ENCODE measurements at places on chromosomes 3 and 15.

- peak; percentile 70 for DNase-seq
Observed at GRCh38 chr3:134357261-134357913, 16.9 kb downstream of the AMOTL2 start.

- no peak for DNase-seq
Observed at GRCh38 chr15:93603550-93603949, 514.5 kb upstream of the RGMA start.

- DNase-seq: no peak
Observed at GRCh38 chr3:48962340-48962739, 27.7 kb upstream of the P4HTM start.

- DNase-seq: peak; percentile 91
Observed at GRCh38 chr15:77840991-77841775, 208.5 kb upstream of the LINGO1 start.

DNA sequence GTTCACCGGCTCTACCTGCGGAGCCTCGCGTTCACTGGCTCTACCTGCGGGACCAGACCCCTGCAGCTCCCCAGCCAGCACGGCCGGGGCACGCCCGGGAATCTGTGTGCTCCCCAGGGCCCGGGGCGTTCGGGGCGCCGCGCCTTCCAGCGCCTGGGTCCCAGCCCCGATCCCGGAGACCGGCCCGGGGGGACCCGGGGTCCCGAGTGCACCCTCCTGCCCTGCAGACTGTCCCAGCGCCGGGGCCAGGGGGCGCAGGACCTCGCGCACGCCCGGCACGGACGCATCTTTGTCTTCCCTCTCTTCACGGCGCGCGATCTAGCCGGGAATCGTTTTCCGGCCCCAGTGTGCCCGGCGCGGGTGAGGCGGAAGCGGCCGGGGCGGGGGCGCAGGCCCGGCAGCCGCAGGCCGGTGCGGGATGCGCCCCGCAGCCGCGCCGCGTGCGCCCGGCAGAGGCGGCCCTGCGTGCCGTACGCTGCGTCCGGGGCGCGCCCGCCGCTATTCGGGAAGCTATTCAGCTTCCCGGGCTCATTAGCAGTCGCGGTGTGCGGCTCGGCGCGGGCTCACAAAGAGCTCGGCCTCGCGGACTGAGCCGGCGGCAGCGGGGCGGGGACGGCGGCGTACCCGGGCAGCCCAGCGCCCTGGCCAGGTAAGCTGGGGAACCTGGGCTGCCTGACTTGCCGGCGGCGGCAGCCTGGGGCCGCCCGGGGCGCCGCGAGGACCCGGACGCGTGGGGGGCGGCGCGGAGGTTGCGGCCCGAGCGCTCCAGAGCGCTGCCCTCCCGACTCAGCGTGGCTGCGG is at the start of gene APBA2:
TSS of gene APBA2 (plus strand) at position 345 of the 801 bp plus-strand sequence. CDS start 167,911 bp downstream, outside the sequence.
- DNase-seq: peak; percentile 22

GRCh38 chr3:50303013-50303815 is at the start of gene HYAL1:
Gene HYAL1, minus strand, starts transcription at chr3:50303574. Its CDS starts 618 bp downstream, at chr3:50302956.
- DNase-seq: peak; percentile 23

GRCh38 chr15:44193651-44194322 is 1.3 kb downstream of the FRMD5 start:
- peak; percentile 58 for DNase-seq

- DNase-seq: no peak
Observed at GRCh38 chr3:23086831-23087230, 116.3 kb upstream of the UBE2E2 start.

DNA sequence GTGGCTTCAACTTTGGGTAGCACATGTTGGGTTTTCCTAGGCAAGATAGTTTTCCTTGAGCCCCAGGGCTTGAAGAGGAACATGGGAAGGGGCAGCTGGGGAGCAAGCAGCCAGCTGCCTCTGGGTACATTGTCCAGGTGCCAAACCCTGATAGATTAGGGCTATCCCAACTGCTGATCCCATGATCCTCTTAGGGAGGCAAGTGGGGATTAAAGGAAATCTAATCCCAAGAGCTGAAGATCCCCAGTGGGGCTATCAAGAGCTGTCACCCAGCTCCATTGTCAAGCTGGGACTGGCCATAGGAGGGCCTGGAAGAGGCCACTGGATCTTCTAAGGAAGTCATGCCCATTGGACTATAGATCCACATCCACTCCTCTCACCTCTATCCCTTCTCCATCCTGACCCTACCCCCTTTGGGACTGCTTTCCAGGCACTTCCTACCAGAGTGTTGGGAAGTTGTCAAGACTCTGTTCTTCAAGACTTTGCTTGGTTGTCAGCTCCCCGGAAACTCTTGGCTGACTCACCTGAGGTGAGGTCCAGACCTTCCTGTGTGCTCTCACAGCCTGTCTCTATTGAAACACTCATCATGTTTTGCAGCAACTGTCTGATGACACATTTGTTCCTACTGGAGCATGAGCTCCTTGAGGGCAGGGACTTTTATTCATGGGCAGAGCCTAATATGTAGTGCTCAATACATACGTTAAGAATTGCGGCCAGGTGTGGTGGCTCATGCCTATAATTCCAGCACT is 5.9 kb downstream of the CAMK2N2 start:
- no peak for DNase-seq

- no peak for DNase-seq
Observed at GRCh38 chr3:160226026-160226907, 1.0 kb downstream of the C3orf80 start.

- no peak for DNase-seq
Observed at GRCh38 chr15:78616506-78616905, 4.3 kb downstream of the CHRNA3 start.

GRCh38 chr15:90414408-90415028 is 26.5 kb downstream of the IQGAP1 start:
- peak; percentile 79 for DNase-seq

DNA sequence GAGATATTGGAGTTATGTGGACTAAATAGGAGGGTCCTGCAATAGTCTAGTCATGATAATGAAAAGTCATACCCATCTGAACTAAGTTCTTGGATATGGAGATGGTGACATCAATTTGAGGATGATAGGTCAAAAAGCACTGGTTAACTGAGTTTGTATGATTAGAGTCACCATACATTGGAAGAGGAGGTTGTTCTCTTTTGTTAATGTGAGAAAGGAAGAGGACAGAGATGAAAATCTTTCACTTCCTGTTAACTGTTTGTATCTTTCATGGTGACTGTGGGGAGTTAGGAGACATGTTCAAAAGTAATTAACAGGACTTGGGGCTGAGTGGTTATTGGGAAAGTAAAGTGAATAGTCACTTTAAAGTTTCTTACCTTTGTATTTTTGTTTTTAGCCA is 11.1 kb downstream of the TMEM62 start:
- no peak for DNase-seq

GRCh38 chr3:41169023-41169422 is 30.3 kb upstream of the CTNNB1 start:
- peak; percentile 53 for DNase-seq

GRCh38 chr3:186003610-186004009 is 65.8 kb upstream of the TRA2B start:
- no peak for DNase-seq

DNA sequence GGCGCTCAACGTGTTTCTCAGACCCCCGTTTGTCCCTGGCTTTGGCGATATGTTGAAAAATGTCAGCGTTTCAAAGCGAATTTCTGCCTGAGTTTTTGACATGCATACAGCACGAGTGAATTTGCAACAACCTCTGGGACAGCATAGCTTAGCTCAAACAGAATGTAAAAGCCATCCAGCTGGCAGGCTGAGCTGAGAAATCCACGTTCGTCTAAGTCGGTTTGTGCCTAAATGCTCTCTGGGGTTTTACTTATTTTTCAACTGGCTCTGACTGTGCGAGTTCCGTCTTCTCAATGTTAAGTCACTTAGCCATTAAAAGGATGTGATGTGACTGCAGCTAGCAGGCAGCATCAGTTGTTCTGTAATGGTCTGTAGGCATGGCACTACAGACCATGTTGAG is 243.5 kb upstream of the SLCO3A1 start:
- no peak for DNase-seq

DNA sequence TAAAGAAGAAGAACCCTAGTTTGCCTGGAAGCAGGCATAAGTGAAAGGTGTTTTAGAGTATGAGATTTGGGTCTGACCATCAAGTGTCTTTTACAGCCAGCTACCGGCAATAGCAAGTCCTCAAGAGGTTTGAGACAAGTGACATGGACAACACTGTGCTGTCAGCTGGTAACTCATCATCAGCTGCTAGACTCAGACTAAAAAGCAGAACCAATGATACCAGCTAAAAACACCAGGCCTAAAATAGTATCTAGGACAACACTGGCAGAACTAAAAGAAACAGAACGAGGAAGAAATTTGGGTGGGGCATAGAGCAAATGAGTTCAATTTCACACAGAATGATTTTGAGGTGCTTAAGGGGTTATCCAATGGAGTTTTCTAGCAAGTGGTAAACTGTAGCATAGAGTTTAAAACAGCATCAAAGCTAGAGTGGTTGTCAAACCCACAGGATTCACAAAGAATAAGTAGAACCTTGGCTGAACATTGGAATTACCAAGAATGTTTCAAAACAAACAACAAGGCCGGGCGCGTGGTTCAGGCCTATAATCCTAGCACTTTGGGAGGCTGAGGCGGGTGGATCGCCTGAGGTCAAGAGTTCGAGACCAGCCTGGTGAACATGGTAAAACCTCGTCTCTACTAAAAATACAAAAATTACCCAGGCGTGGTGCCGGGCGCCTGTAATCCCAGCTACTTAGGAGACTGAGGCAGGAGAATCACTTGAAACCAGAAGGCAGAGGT is 3.9 kb downstream of the CIAO2A start:
- no peak for DNase-seq

DNA sequence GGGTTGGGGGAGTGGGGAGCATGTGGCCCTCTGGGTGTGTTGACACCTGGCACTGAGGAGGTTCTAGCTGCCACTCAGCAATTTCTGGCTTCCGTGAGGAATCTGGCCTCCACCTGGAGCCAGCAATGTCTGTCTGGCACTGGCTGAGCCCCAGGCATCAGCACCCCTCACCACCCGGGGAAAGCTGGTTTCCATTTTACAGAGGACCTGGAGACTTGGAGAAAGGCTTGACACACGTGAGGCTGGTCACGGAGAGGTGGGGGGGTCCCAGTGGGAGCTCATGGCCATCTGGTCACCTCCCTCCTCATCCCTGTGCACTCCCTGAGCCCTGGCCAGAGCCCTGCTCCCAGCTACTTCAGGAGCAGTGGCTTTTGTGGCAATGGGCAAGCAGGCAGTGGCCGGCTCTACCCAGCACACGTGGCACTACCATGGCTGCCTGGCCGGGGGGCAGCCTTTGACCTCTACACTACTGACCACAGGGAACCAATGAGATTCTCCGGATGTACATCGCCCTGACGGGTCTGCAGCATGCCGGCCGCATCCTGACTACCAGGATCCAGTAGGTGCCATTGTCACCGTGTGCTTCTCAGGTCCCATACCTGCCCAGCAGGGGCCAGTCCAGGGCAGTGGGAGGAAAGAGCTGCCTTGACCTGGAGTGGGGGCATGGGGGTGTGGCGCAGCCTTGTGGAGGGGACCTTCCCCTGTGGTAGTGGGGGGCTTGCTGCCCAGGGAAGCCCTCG is 28.5 kb downstream of the ACAD9 start:
- DNase-seq: no peak

- DNase-seq: peak; percentile 77
Observed at GRCh38 chr3:197364410-197365071, 66.1 kb upstream of the DLG1 start.

GRCh38 chr15:90219421-90220141 is 14.2 kb downstream of the CIB1 start:
- no peak for DNase-seq

- no peak for DNase-seq
Observed at GRCh38 chr3:75325716-75326115, 338.4 kb upstream of the FRG2C start.

DNA sequence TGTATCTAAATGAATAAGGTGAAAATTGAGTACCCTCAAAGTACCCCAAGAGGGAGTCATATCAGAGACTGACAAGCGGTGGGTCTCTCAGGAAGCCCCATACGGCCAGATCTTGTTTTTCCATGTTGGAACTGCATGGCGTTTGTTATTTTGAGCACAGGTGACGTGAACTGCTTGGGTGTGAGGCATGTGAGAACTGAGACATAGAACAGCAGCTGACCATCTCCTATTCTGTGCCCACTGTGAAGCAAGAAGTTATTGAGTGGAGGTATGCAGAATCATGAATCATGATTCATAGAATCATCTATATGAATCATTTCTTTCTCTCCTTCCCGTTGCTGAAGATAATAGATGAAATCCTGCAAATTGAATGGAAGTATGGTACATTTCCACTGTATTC is 4.6 kb downstream of the VPS8 start:
- peak; percentile 34 for DNase-seq

DNA sequence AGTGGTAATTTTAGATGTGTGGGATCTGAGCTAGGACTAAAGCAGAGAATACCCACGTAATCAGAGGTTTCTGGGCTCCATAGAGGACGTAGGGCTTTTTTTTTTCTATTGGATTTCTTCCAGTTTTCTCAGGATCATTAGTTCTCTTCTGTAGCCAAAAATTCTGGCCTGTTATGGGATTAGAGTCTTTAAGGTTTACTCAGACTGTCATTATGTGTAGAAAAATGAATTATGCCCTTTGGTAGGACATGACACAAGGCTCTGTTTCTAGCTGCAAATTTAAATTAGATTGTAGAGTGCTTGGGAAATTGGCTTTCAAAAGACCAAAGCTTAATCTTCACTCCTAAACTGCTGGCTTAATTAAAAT is 1.9 kb downstream of the SETD5 start:
- no peak for DNase-seq

DNA sequence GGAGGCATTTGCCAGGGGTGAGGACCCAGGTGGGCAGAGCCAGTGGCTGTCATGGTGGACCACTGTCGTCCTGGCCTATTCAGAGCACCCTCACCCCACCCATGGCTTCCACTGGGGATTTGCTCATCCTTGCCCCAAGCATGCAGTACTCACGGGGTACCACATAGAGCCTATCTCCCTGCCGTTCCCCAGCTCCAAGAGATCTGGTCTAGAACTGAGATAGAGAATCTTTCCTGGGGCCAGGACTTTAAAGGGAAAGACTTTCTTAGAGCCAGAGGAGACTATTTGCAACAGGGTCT is 76.9 kb upstream of the TNFAIP8L3 start:
- DNase-seq: no peak

All from amniotic epithelial cell (primary cell).